ENCODE measurements at places on chromosomes 5 and 9.
A peak's percentile ranks its signal among the peaks of the same experiment; 100 is the strongest.

GRCh38 chr5:83162601-83163000 is 85.3 kb downstream of the XRCC4 start:
- no peak for DNase-seq

DNA sequence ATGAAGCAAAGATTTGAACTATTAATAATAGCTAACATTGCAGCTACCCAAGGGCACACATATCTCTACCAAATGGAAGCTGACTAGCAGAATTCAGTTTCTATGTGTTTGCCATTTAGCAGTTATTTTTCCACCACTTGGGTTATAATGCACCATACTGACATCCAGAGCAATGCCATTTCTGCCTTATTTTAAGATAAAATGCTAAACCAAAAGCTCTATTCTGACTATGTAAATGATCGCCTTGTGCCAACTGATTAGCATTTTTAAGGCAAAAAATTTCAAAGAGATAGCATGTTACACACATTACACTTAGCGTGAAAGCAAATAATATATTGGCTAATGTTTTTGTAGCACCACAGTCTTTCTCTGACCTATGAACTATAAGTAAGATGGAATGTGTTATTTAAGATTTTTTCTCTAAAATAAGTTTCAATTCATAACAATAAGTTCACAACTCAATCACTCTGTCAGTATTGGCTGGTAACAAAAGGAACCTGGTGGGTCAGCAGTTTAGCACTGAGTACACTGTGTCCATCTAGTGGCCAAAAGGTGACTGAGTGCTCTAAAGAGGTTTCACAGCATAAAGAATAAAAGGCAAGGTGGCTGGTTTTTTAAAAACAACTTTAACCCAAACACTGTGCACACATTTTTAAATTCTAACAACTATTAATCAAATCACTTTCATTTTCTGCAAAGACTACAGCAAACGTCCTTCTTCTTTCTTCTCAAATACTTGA is 443.5 kb downstream of the PDE4D start:
- DNase-seq: no peak

- no peak for DNase-seq
Measured at GRCh38 chr9:5670079-5670478, 41.2 kb downstream of the RIC1 start.

GRCh38 chr5:175463641-175464040 is 14.7 kb upstream of the SFXN1 start:
- DNase-seq: no peak

GRCh38 chr5:15376088-15376487 is 123.9 kb upstream of the FBXL7 start:
- no peak for DNase-seq

GRCh38 chr5:8843771-8844170 is 702.1 kb downstream of the SEMA5A start:
- peak; percentile 93 for DNase-seq

DNA sequence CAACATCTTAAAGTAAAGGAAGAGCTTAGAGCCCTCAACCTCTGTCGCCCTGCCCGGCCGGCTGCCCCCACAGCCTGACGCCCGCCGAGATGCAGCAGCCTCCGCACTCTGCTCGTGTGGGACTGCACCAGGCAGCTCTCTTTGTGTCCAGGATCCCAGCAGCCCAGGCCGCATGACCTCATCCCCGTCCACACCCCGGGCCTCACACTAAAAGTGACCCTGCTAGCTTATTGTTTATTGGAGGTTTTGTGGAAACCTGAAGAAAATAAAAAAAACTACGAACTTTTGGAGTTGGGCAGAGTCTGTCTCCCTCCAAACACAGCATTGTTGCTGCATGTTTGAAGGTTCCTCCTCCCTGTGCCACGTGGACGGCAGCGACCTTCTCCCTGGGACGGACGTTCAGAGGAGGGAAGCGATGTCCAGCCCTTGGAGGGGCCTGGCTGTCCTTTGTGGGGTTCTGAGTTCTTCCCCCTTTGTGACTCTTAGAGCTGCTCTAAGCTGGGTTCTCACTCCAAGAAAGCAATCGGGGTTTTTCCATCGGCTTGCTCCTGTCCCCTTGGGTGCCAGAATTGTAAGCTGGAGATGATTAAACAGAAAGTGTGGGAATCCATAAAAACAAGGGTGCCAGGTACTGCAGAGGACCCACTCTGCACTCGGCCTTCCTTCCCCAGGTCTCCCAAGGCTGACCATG is 103.5 kb upstream of the COL5A1 start:
- DNase-seq: peak; percentile 65

- DNase-seq: peak; percentile 69
Measured at GRCh38 chr9:92328225-92328624, 2.5 kb downstream of the CENPP start.

DNA sequence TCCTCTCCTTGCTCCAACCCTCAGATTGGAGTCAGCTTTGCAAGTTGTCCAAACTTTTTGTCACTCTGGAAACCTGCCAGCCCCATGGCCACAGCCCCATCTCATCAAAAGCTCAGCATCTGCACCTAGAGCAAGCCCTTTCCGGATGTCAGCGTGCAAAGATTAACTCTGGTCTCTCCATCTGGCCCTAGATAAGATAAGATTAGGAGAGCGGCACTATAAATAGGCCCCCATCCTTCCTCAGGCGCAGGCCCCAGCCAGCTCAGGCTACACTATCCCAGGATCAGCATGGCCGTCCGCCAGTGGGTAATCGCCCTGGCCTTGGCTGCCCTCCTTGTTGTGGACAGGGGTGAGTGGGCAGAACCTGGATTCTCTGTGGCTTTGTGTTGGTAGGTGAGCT is at the start of gene SPINK4:
SPINK4 (plus strand) TSS at position 247 of the 400 bp plus-strand sequence; CDS start at position 289, 42 bp downstream.
- DNase-seq: peak; percentile 80

DNA sequence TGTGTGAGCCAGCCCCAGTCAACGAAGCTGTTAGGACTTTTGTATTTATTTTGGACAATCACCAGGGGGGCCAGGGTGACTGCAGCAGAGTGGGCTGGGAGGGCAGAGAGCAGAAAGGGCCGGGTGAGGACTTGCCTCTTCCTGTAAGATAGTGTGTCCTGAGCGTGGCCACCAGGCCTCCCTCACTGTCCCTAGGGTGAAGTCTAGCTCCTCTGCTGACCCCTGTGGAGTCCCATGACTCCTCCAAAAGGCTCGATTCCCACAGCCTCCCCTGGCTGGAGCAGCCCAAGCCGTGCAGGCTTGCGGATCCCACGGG is 147.8 kb downstream of the RXRA start:
- DNase-seq: peak; percentile 52

- peak; percentile 53 for DNase-seq
Measured at GRCh38 chr9:123401879-123402513, 46.0 kb downstream of the CRB2 start.

- no peak for DNase-seq
Measured at GRCh38 chr5:132491368-132492364, 1.1 kb upstream of the IRF1 start.

DNA sequence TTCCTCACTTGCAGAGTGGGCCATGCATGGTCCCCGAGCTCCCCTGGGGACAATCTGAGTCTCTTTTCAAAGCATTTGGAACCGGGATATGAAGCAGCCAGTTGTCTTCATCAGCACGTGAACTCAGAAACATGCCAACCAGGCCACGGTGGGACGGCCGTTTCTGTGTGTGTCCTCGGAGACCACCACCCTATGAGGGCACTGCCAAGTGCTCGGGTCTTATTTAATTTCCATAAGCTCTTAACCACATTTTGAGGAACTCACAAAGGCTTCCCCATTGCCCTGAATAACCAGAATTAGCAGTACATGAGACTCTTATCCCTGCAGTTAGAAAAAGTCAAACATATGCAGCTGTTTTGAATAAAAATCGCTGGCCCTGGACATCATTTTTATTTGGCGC is 60.1 kb downstream of the OTULIN start:
- DNase-seq: no peak

- DNase-seq: no peak
Measured at GRCh38 chr9:117088140-117088539, 326.7 kb downstream of the ASTN2 start.

DNA sequence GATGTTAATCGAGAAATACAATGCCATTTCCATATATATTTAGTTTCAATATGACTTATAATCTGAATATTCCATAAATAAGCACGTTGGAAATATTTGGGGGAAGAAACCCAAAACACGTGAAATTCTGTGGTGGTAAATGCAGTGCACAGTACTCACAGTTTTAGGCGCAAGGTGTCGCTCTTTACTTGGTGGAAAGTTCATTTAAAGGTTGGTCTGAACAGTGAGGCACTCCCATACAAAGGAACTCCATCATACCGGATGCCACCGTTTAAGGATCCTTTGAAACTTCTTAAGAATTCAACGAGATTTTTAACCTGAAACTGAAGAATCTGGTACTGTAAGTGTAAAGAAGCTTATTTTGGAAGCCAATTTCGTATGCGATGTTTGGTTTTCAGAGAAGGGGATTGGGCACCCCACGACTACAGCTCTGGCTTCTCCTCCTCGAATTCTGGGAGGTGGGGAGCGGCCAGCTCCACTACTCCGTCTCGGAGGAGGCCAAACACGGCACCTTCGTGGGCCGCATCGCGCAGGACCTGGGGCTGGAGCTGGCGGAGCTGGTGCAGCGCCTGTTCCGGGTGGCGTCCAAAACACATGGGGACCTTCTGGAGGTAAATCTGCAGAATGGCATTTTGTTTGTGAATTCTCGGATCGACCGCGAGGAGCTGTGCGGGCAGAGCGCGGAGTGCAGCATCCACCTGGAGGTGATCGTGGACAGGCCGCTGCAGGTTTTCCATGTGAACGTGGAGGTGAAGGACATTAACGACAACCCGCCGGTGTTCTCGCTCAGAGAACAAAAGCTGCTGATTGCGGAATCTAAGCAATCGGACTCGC is at the start of gene PCDHA11:
PCDHA11 (plus strand) TSS at position 237 of the 834 bp plus-strand sequence; CDS start at position 384, 147 bp downstream.
- no peak for DNase-seq

DNA sequence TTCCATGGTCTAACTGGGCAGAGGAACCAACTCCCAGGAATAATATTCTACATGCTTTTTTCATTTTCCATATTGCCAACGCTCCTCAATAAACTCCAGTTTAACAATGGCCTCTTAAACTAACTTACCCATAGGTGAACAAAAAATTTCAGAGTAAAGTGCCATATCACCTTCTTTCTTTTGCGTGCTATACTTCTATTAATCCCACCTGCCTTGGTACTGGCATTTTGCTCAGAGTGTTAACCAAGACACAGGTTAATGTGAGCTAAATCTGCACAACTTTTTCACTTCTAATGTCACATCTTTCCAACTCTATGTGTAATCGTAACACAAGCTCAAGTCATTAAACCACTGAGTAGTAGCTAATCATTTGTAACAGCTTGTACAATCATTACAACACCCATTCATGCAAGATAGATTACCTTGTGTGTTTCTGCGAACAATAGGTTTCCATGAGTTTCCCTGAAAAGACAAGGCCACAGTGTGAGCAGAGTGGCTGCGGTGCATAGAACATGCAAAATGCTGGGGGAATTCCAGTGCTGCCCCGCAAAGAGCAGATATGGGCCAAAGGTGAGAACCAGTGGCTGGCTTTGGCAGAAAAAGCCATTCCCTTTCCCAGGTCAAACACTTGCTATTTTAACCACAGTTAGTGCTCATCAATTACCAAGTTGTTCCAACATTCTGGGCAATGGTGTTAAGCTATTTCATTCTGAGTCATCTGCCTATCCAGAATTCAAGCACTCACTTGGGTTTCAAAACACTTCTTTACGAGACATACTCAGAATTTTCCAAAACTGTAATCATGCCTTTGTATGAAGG is 42.8 kb downstream of the TIMD4 start:
- DNase-seq: no peak

DNA sequence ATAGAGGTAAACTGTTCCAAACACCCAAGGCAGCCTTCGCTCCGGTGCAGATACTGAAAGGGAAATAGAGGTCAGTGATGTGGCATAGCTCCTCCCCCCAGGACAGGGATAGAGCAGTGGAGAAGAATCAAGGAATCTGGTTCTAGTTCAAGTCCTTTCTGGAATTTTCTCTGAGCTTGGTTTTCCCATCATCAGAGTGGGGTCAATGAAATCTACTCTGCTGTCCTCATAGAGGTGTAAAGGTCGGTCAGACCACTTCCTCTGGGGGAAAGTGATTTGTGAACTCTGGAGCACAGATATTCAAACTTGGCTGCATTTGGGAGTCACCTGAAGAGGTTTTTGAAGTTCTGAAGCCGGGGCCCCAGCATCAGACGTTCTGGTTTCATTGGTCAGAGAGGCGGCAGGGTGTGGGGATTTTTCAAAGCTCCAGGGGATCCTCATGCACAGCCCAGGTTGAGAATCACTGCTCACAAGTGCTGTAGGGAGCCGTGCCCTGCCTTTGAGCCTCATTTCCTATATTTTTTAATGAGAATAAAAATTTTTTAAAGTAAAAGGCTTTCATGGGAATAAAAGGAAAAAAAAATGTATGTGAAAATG is 105.7 kb upstream of the RAD23B start:
- DNase-seq: no peak

DNA sequence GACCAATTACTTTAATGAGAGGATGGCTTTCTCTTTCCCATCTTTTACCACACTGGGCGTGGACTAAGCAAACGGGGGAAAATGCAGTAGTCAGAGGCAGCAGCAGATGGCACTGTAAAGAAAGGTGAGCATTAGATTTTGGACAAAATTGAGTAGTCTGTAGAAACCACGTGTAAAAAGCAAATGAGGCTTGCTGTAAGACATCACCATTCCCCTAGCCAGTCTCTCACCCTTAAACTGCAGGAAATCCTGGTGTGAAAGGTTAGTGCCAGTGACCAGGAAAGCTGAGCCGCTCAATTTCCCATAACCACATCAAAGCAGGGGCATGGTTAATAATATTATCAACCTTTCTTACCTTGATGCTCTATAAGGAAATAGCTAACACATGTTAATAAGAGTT is 31.8 kb downstream of the SPATA31C2 start:
- peak; percentile 45 for DNase-seq

- no peak for DNase-seq
Measured at GRCh38 chr5:113190347-113190746, 213.7 kb downstream of the DCP2 start.

DNA sequence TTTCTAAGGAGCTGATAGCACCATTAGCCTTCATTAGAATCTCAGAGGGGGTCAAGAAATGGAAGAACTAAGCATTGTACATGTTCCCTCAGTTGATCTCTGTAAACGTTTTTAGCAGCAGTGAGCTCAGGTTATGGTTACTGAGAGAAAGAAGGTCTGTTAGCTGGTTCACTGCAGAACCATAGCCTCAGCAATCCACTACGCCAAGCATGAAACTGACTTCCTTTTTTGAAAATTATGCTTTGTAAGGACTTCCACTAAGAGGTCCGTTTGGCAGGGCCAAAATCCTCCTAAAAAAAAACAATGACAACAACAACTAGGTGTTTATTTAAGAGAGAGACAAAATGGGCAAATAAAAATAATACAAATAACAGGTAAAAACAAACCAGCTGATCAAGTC is 273.3 kb downstream of the AOPEP start:
- DNase-seq: no peak

DNA sequence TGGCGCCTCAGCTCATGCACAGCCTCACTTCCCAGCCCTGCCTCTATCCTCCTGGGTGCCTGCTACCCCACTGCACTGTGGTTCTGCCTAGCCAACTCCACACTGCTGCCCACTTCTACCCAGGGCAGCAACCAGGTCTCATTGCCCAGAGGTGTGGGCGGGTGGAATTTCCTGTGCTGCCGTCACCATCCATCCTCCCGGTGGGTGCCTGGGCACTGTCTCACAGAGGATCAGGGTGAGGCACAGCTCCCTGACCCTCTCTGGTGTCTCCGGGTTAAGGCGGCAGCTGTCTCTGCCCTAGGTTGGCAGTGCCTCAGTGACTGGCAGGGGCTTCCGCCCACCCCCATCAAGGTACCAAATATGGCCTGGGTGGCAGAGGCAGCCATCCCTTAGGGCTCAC is 4.3 kb upstream of the MTMR12 start:
- DNase-seq: no peak

- no peak for DNase-seq
Measured at GRCh38 chr9:99360026-99360425, 137.9 kb downstream of the SEC61B start.
